ENCODE measurements at places on chromosomes 12 and 14.

GRCh38 chr12:98334768-98335167 is 180.6 kb upstream of the TMPO start:
- DNase-seq: no peak

DNA sequence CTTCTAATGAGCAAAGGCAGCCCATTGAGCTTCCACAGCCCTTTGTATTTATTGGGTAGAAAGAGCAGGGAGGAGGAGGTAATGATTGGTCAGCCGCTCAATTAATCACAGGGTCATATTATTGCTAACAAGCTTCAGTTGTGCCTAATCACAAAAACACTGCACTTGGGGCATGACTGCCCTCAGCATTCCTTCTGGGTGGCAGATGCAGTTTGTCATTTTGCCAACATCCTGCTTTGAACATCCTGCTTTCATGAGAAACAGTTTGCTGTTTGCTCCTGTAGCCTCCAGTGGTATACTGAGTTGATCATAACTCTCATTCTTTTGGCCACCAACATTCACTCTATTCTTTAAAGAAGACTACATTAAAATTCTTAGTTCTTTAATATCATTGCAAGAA is 462.9 kb upstream of the MIS18BP1 start:
- no peak for DNase-seq

DNA sequence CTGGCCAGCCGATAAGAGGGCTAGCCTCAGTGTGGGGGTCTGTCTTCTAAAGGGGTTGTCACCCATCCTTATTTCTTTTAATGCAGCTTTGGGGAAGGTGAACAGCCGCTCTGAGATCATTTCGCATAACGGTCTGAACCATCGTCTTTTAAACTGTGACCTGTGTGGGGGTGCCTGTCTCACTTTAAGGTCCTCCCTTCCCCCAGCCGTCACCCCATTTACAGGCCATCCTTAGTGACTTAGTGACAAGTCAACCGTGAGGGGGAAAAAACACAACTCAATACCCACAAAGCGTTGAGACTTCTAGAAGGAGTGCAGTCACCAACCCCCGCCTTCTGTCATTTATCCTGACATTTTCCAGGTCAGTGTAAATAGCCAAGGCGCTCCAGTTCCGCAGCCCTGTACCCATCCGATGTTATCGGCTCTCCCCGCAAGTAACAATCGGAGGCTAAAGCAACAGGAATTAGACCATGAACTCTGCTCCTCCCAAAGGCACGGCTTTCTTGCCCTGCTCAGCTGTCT is 505 bp upstream of the DENND5B start:
- peak; percentile 53 for DNase-seq

GRCh38 chr12:68806488-68807237 is 1.3 kb upstream of the MDM2 start:
- no peak for DNase-seq

- DNase-seq: no peak
Observed at GRCh38 chr14:54332490-54332889, 64.3 kb upstream of the CDKN3 start.

DNA sequence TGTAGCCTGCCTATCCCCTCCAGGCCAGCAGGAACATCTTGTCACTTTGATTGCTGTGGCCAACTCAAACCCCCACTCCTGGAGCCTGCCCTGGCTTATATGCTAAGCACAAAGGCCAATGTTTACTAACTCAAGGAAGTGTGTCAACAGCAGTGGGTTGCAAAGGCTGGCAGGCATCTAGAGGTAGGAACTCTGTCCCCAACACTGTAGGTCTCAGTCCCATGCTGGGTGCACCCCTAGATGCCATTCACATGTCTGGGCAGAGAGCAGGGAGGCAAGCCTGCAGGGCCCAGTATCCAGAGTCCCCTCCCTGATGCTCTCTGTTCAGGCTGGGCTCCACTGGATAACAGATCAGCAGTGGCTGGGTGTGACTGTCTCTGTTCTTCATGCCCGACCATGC is 1.6 kb upstream of the HPD start:
- peak; percentile 75 for DNase-seq

- no peak for DNase-seq
Observed at GRCh38 chr12:19242581-19242980, 113.0 kb downstream of the PLEKHA5 start.

GRCh38 chr14:98994561-98994960 is 277.4 kb downstream of the BCL11B start:
- DNase-seq: no peak
